ENCODE measurements at places on chromosomes 6 and 20.

DNA sequence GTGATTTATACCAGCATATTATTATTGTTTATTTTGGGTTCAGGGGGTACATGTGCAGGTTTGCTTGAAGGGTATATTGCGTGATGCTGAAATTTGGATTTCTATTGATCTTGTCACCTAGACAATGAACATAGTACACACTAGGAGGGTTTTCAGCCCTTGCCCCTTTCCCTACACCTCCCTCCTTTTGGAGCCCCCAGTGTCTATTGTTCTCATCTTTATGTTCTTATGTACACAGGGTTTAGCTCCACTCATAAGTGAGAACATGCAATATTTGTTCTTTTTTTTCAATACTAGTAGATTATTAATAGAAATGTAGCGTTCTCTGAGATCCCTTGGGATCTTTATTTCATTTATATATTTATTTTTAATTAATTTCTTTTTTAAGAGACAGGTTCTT lies 79.2 kb upstream of the MRAP2 start:
- no peak for DNase-seq

DNA sequence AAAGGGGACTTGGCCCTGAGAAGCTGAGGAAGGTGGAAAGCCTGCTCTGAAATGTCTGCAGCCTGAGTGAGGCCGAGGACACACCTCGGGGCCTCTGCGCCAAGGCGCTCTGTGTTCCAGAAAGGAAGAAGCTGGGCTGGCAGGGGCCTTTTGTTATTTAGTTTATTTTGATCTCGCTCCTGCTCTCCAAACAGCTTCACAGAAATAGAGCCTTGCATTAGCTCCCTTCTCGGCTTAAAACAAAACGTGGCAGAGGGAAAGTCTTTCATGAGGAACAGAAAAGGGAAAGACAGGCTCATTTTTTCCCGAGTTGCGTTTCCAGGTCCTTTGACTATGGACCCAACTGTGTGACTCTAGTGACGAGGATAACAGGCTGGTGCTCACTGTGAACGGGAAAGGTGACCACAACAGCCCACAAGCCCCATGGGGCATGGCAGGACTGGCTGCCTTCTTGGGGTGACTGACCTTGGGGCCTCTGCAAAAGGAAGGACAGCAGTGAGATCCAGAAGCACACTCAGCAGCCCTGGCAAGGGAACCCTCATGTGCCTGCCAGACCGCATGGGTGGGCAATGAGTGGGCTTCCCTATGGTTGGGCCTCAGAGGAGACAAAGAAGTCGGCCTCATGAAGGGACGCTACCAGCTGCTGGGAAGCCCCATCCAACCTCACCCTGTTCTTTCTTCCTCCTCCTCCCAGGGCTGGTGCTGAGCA lies 18.7 kb downstream of the LEMD2 start:
- DNase-seq: no peak

- no peak for DNase-seq
Observed at GRCh38 chr20:40431611-40432010, 257.4 kb downstream of the MAFB start.

DNA sequence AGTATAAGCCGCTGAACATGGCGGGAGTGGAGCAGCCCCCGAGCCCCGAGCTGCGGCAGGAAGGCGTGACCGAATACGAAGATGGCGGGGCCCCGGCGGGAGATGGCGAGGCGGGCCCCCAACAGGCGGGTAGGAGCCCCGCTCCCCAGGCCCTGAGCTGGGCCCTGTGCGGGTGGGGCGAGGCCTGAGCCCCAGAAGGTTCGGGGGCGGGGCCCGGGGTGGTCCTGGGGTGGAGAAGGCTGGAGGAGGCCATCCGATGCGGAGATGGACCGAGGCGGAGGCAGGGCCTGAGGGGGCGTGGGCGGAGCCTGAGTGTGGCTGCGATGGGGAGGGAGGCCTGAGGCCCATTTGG lies 7.1 kb downstream of the L3MBTL1 start:
- no peak for DNase-seq

DNA sequence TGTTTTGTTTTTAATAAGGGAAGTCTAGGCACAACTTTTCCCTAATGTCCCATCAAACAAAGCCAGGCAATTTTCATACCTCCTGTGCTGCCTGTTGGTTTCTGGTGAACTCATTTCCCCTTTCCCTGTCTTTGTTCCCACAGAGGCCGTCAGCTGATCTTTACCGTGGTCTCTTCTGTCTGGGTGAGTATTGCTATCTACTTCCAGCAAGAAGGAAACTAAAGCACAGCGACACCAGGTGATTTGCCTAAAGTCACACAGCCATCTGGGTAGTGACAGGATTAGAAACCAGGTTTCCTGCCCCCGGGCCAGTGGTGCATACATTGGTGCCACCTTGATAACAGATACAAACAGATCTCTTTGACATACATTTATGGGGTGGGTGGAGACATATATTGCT lies 59.6 kb downstream of the RAB44 start:
- no peak for DNase-seq

DNA sequence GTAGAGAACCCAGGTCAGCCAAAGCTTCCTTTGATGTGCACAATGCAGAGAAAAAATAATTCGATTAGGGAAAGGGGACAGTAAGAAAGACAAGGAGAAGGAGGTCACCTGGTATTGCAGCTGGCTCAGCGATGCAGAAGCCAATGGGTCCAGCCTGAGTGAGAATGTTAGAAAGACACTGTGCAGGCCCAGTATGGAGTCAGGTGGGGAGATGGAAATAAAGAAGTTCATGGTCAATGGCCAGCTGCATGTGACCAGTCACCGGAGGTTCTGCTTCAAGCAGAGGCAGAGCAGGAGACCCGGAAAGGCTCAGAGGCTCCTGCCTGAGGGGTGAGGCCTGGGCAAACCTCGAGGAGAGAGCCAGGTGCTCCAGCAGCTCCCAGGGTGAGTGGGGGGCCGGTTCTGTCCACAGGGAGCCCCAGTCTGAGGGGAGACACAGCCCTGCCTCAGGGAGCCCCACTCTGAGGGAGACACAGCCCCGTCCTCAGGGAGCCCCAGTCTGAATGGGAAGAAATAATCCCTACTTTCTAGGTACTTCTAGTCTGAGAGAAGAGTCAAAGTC lies 51.3 kb downstream of the LRFN2 start:
- no peak for DNase-seq

DNA sequence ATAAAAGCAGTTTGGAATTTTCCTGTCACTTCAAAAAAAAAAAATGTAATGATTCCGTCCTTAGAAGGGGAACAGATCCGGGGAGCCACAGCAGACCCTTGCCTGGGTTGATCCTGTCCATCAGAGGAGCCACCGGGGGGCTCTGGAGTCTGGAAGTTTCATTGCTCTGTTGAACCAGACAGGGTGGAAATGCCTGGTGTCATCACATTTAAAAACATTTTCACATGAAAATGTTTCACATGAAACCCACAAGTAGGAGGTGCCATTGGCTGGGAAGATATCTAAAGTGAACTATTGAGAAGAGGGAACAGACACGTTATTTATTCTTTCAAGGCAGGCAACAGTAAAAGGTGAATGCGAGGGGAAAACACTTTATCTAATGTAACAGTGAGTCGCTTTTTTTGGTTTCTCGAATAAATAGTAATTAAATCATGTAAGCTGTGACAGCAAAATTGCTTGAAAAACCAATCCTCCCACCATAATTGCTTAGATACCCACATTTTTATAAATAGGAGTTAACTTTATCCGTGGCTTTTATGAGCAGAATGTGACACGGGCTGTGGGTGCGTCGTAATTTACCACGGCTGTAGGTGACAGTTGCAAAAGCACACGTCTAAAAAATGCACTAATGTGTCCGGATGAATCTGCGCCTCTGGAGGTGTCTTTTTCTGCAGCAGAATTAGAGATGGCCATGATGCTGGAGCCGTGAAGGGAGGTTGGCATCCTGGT lies 323.4 kb downstream of the TAF4 start:
- DNase-seq: no peak

GRCh38 chr6:158780988-158781691 lies 38.0 kb downstream of the EZR start:
- no peak for DNase-seq

DNA sequence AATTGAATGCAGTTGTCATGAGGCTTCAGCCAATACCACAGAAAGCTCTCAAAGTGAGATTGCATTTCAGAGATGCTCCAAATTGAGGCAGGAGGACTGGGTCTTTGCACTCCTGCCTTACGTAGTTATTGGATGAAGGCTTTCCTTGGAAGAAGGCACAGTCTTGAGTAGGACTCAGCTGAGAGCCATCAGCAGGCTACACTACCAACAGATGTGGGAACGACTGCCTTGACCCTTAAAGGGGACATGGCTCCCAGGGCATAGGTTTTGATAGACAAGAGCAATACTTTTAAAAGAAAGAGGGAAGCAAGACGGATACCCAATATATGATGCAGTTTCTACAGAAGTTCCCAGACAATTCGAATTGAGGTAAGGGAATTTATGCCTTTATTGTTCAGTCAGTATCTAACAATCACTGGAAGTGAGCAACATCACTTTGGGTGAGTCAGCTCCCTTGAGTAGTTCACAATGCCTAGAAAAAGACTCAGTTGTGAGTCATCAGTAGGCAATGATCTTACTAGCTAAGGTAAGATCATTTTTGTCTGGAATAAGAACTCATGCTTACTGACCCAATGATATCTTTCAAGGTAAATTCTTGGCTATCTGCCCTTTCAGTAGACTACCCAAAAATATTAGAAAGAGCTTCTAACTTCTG lies 390.8 kb downstream of the GJA1 start:
- no peak for DNase-seq

DNA sequence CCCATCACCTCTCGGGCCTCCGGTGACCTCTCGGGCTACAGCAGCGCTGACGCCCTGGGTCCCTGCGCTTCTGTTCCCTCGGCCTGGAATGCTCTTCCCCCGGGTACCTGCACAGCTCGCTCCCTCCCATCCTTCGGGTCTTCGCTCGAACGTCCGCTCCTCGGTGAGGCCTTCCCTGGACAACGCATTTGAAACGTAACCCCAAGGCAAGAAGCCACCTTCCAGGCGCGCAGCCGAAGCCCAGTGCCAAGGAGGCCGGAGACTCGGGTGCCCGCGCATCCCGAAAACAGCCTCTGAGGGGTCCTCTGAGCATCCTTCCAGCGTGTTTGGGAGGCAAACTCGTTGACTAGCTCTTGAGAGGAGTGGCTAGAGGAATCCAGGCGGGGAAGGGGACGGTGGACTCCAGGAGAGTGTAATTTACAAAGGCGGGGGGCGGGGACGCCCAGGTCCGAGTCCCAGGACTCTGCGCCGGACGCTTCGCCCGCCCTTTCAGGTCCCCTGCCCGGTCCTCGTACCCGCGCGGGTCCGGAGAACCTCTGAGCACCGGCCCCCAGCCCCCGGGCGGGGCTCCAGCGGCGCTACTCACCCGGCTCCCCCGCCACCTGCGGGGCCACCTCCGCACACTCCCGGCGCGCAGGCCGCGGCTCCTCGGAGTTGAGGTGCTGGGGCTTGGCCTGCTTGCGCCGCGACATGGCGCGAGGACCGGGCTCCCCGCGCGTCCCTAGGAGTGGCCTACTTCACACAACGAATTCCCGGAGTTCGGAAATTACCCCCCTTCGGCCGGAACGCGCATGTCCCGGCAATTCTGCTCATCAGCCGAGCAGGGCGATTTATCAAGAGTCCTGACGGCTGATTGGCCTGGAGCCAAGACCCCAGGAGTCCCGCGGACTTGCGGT lies 86.8 kb downstream of the ZFP64 start:
- no peak for DNase-seq

- no peak for DNase-seq
Observed at GRCh38 chr20:52204136-52204535, 12.6 kb upstream of the ZFP64 start.

DNA sequence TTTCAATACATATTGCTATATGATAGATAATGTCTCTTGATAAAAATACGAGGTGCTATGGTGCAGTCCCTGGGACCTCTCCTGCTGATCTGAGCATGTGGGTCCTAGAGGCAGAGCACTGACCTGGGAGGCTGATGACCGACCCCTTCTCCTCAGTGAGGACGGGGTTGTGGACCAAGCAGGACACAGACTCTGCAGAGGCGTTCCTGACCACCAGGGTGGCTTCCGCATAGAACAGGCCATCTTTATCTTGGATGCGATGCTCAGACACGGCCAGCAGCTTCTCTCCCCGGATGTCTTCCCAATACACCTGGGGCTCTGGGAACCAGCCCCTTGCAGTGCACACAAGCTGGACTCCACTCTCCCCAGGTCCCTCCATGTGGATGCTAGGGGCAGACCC lies 4.2 kb downstream of the BTNL2 start:
- no peak for DNase-seq

DNA sequence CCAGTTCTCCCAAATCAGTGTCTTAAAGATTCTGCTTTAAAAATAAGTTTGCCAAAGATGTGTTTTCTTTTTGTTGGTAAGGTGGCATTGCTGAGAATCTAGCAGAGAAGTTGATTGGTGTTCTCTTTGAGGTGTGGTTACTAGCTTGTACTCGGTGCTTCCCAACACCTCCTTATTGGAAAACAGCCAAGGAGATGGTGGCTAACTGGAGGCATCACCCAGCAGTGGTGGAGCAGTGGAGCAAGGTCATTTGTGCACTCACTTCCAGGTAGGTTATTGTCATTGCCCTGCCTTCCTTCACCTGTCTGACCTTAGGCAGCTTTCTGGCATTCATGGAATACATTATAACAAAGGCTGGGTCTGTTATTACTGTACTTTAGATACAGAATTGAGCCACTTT lies 26.7 kb downstream of the RALGAPB start:
- no peak for DNase-seq

- DNase-seq: no peak
Observed at GRCh38 chr20:36932476-36933426, 18.8 kb downstream of the SAMHD1 start.

- DNase-seq: no peak
Observed at GRCh38 chr6:77834591-77834996, 181.8 kb downstream of the MEI4 start.

- no peak for DNase-seq
Observed at GRCh38 chr20:6887966-6888365, 120.5 kb downstream of the BMP2 start.

- no peak for DNase-seq
Observed at GRCh38 chr6:170253910-170254269, 37.0 kb downstream of the DLL1 start.

DNA sequence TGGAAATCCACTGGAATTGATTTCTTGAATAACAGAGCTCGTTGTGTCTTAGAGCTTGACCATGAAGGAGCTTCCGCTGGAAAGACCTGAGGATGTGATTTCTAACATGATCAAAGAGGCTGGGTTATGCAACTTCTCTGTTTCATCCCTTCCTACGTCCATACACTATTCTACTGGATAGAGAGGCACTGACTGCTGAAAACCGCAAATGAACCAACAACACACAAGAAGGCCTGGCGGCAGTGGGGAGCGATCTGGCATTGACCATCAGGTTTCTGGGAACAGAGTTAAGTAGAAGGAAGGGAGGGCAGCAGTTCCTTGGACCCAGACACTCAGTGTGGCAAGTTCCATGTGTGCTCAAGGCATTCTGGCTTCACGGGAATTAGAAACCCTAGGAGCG lies 13.3 kb downstream of the LRRN4 start:
- DNase-seq: no peak

DNA sequence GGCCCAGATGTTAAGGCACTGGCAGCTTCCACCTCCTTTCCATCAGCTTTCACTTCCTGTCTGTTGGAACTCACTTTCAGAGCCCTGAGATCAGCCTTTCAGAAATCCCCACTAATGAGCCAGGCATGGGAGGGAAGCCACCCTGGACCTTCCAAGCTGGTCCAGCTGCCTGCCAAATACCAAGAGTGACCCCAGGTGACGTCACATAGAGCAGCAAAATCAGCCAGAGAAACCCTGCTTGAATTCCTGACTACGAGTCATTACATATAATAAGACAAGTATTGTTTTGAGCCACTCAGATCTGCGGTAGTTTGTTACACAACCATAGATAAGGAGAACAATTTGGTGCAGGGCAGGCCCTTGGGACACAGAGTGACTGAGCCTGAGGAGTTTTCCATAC lies 556.0 kb upstream of the JAG1 start:
- no peak for DNase-seq
